ENCODE measurements at places on chromosomes 7 and 10. TPM values are rescaled to one million over a fixed set of nuclear protein-coding genes. Genes with fewer than 3 reads are reported as not detected.
A peak's percentile ranks its signal among the peaks of the same experiment; 100 is the strongest.

- H3K4me3 ChIP-seq, result no peak overlapping the region
- H3K4me1 ChIP-seq, result peaks cover 5% of the 10 kb centered on the region
- no peaks in the 10 kb centered on the region for H3K36me3 ChIP-seq
- H3K27ac ChIP-seq, result no peak overlapping the region
These were observed 195.4 kb downstream of the SKIDA1 start for GRCh38 chr10:21329995-21330627.

DNA sequence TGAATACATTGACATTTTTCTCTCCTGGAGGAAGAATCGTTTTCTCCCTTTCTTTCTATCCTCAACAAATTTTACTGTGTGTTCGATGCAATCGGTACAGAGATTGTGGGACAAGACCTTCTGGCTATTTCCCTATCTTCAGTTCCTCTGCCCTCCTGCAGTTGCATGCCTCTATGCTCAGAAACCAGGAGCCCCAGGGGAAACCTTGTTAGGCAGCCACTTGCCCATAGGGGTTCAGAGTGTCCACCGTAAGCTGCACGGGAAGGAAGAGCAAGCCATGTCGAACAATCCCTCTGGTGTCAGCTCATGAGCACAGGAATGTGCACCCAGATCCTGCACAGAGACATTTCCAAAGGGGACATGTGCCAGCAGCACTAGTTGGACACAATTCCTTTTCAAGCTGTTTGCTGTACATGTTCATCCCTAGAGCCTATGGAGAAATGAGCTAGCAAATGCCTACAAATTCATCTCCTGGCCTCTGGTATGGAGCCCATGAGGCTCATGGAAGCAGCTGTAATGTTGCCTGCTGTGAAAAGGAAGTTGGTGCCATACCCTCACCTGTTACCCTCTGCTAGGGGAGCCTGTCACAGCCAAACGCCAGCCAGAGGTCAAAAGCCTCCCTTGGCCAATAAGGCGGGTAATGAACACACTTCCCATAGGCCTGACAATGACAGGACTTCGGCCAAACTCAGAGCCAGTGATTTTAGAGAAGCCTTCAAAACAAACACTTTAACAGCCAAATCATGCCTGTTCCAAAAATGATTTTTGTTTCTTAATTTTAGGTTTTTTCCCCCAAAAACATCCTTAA is 35.9 kb upstream of the ASAH2 start:
- H3K4me1 ChIP-seq, result peaks cover 1% of the 10 kb centered on the region
- no peaks in the 10 kb centered on the region for H3K36me3 ChIP-seq
- no peak for DNase-seq
- H3K27ac ChIP-seq, result no peak overlapping the region

AQP1 gene
- total RNA-seq, result 1.4 TPM

OR2A42 gene
- not detected for total RNA-seq

C7orf57 gene
- total RNA-seq, result not detected

- no peak for DNase-seq
- H3K27ac ChIP-seq, result no peak overlapping the region
- H3K36me3 ChIP-seq, result no peaks in the 10 kb centered on the region
- H3K27me3 ChIP-seq, result no peaks in the 10 kb centered on the region
- H3K4me3 ChIP-seq, result no peak overlapping the region
These were observed 30.7 kb upstream of the ELOVL3 start for GRCh38 chr10:102195296-102195870.

DNA sequence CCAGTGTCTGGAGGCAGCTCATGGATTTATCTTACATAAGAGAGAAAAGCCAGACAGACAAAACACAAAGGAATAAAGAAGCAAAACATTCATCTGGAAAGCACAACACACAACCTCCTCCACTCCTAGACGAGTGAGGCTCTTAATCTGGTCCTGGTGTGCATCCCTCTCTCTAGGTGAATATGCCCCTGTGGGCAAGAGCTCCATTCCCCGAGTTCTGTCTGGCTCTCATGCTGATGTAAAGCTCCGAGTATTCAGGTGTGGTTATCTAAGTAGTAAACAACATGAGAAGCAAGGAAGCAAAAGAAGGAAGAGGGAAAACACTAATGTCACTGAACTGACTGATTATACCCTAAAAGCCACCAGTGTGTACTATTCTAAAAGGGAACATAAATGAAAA is 47.9 kb upstream of the FEZF1 start:
- H3K36me3 ChIP-seq, result no peaks in the 10 kb centered on the region
- peaks cover 8% of the 10 kb centered on the region for H3K4me1 ChIP-seq
- no peak for DNase-seq

DNA sequence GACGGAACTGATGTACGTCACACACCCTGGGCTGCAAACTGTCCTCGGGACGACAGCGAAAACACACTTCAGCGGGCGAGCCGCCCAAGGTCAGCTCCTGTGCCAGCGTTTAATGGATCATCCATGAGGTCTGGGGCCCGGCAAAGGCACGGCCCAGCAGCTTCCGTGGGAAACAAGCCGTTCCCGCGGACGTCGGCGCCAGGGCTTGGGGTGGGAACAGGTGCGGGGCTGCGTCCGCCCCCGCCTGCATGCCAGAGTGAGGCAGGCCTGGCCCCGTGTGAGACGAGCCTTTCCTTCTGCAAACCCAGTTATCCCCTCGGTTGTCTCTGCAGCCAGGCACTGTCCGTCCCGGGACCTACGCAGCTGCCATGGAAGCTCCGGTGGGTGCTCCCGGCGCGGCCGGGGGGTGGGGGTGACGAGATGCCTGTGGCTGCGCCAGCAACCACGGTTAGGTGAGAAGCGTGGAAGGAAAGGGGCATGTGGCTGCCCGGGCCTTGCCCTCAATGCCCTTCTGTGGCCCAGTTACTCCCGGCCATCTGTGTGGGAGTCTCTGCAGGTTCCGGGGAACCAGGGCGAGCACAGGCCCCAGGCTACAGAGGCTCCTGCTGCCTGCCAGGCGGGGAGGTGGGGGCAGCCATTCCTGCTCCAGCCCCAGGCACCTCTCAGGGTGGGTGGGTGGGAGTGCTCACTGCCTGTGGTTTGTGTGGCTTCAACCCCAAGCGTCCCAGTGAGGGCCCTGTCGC is 42.2 kb upstream of the PDGFA start:
- H3K4me3 ChIP-seq, result no peak overlapping the region
- no peaks in the 10 kb centered on the region for H3K4me1 ChIP-seq
- H3K27me3 ChIP-seq, result no peaks in the 10 kb centered on the region
- H3K27ac ChIP-seq, result no peak overlapping the region
- H3K36me3 ChIP-seq, result peaks cover 4% of the 10 kb centered on the region
- DNase-seq, result no peak

NAT16 gene
- total RNA-seq, result not detected

CFAP70 gene
- 5.6 TPM for total RNA-seq

DNA sequence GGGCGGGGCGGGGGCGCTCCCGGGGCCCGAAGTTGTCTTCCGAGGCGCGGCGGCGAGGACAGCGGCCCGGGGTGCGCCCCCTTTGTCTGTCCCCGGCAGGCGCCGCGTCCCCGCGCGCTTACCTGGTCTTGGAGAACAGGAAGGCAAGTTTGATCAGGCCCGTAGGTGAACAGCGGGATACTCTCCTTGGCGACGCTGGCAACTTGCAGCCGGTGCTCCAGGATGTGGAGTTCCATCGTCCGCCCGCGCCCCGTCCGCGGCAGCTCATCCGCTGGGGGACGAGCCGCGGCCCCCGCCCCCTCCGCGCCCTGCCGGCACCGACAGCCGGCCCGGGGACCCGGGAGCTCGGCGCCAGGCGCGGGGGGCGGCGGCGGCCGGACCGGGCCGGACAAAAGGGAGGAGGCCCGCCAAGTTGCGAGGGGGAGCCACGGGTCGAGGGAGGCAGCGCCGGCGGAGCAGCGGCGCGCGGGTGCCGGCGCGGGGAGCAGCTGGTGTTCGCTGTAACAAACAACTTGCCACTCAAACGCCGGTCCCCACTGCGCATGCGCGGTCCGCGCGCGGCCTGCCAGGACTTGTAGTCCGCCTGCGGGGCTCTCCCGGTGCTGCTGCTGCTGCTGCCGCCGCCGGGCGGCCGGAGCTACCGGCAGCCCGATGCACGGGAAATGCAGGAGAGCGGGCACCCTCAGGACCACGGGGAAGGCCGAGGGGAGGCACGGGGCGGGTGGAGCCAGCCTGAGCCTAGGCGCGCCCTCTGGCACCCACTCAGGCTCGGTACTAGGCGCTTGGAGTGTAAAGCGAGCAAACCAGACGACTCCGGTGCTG is 35.6 kb upstream of the SPDYE3 start:
- H3K27me3 ChIP-seq, result no peaks in the 10 kb centered on the region
- peak; percentile 99 for DNase-seq
- H3K4me1 ChIP-seq, result peaks cover 28% of the 10 kb centered on the region
- H3K27ac ChIP-seq, result peak overlapping the region; percentile 94

- H3K27me3 ChIP-seq, result no peaks in the 10 kb centered on the region
- no peaks in the 10 kb centered on the region for H3K36me3 ChIP-seq
- DNase-seq, result no peak
- H3K27ac ChIP-seq, result peak overlapping the region; percentile 47
These were observed 29.9 kb upstream of the DLD start for GRCh38 chr7:107860981-107861652.

CABCOCO1 gene
- 1.2 TPM for total RNA-seq

GRCh38 chr10:84225427-84226173 is at the start of gene LRIT2:
LRIT2 (minus strand) TSS chr10:84225544; CDS start chr10:84225520, 24 bp downstream.
- no peaks in the 10 kb centered on the region for H3K4me1 ChIP-seq
- no peak within 1 kb of the TSS for H3K27ac ChIP-seq
- H3K27me3 ChIP-seq, result peaks cover 43% of the 10 kb centered on the region
- DNase-seq, result no peak

- H3K4me3 ChIP-seq, result no peak overlapping the region
- no peak overlapping the region for H3K27ac ChIP-seq
- H3K36me3 ChIP-seq, result no peaks in the 10 kb centered on the region
- no peak for DNase-seq
These were observed 3.0 kb upstream of the EBF3 start for GRCh38 chr10:129966889-129967578.

DNA sequence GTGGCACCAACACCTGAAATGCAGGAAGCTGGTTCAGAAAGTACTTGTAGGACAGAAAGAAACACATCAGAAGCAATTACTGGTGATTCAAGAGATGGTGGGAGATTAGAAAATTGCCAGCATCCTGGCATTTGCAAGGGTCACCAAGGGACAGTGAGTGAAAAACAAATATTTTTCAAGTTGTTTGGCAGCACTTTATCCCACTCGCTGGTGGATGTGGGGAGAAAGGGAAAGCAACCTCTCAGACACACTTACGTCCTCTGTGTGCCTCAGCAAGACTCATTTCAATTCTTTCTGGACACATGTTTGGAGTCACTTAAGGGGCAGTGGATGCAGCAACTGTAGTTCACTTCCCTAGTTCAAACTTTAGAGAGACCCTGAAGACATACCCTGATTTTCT is 440.4 kb upstream of the GHITM start:
- H3K36me3 ChIP-seq, result no peaks in the 10 kb centered on the region
- no peak overlapping the region for H3K4me3 ChIP-seq

NPY4R gene
- 0.71 TPM for total RNA-seq

GRCh38 chr10:28179006-28179742 is 123.7 kb downstream of the MPP7 start:
- H3K27ac ChIP-seq, result no peak overlapping the region
- no peak overlapping the region for H3K4me3 ChIP-seq
- no peak for DNase-seq
- H3K27me3 ChIP-seq, result no peaks in the 10 kb centered on the region
- no peaks in the 10 kb centered on the region for H3K36me3 ChIP-seq
- no peaks in the 10 kb centered on the region for H3K4me1 ChIP-seq

GRCh38 chr10:89515031-89515841 is 20.2 kb downstream of the SLC16A12 start:
- H3K4me3 ChIP-seq, result peak overlapping the region; percentile 20
- no peaks in the 10 kb centered on the region for H3K27me3 ChIP-seq
- peak overlapping the region; percentile 96 for H3K27ac ChIP-seq
- peaks cover 18% of the 10 kb centered on the region for H3K4me1 ChIP-seq

DNA sequence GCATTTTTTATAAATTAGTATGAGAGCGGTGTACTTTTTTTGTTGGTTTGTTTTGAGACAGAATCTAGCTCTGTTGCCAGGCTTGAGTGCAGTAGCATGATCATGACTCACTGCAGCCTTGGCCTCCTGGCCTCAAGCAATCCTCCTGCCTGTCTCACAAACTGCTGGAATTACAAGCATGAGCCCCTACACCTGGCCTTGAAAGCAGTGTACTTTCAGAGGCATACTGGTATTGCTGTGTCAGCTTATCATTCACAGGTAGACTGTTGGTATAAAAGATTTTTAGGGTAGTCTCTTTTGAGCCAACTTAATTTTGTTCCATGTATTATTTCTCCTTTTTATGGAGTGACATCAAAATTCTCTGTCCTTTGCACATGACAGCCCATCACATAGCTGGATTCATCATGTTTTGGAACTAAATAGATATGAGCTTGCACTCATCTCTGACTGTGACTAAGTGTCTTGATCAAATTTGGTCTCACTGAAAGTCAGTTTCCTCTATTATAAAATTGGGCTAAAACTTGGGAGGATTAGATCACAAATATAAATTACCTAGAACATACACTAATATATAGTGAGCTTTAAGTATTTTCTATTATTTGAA is 12.4 kb downstream of the GNAT3 start:
- H3K36me3 ChIP-seq, result no peaks in the 10 kb centered on the region
- H3K4me3 ChIP-seq, result no peak overlapping the region
- H3K27ac ChIP-seq, result peak overlapping the region; percentile 56
- no peak for DNase-seq
- peaks cover 7% of the 10 kb centered on the region for H3K4me1 ChIP-seq

DNA sequence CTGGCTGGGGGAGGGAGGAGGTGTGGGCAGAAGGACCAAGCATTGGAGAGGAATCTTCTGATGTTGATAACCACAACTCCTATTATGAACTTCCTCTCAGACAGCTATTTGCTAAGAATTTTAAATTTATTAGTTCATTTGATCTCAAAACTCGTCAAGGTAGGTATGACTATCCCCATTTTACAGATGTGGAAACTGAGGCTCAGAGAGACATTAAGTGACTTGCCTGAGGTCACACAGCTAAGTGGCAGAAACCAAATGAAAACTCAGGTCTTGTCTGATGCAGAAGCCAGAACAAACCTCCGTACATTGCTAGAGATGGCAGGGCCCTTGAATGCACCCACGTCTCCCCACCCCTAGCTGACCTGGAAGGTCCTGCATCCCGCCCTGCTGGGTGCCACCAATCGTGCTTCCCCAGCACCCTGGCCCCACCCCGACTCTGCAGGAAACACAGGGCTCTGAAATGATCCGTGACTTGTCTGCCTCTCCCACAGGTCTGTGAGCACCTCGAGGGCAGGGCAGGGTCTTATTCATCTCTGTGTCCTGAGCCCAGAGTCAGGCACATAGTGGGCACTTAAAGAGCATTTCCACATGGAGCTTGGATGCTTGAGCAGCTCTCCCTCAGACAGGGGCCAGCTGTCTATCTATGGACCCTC is 5.6 kb upstream of the PALD1 start:
- H3K36me3 ChIP-seq, result no peaks in the 10 kb centered on the region
- H3K4me3 ChIP-seq, result no peak overlapping the region
- peaks cover 50% of the 10 kb centered on the region for H3K27me3 ChIP-seq
- no peak overlapping the region for H3K27ac ChIP-seq
- peaks cover 2% of the 10 kb centered on the region for H3K4me1 ChIP-seq

All from progenitor cell of endocrine pancreas (in vitro differentiated cells).